ENCODE measurements at places on chromosomes 4 and X.
A peak's percentile ranks its signal among the peaks of the same experiment; 100 is the strongest.

DNA sequence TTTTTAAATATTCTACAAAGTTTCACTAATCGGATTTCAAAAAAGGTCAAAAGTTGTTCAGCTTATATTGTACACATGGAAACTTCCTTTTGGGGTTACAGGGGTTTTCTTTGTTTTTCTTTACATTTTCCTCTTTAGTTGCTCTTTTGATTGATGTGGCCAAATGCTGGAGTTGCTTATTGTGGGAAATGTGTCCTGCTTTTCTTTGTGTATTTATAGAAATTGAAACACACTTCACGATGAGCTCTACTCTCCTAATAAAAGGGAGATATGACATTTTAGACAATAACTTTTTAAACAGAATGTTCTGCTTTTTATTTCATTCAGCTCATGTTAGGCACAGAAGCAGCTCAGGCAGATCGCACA, 50.7 kb upstream of the SPRY1 start:
- DNase-seq = no peak

GRCh38 chrX:13001097-13001496, 26.2 kb downstream of the TMSB4X start:
- DNase-seq = no peak

GRCh38 chr4:158863296-158863695, 94.5 kb downstream of the FNIP2 start:
- no peak for DNase-seq

- DNase-seq = no peak
Observed at GRCh38 chr4:99336553-99336952, 15.4 kb upstream of the ADH1B start.

GRCh38 chrX:123331349-123331748, 147.3 kb downstream of the GRIA3 start:
- no peak for DNase-seq

- DNase-seq = no peak
Observed at GRCh38 chrX:111394569-111394968, 17.4 kb downstream of the DCX start.

DNA sequence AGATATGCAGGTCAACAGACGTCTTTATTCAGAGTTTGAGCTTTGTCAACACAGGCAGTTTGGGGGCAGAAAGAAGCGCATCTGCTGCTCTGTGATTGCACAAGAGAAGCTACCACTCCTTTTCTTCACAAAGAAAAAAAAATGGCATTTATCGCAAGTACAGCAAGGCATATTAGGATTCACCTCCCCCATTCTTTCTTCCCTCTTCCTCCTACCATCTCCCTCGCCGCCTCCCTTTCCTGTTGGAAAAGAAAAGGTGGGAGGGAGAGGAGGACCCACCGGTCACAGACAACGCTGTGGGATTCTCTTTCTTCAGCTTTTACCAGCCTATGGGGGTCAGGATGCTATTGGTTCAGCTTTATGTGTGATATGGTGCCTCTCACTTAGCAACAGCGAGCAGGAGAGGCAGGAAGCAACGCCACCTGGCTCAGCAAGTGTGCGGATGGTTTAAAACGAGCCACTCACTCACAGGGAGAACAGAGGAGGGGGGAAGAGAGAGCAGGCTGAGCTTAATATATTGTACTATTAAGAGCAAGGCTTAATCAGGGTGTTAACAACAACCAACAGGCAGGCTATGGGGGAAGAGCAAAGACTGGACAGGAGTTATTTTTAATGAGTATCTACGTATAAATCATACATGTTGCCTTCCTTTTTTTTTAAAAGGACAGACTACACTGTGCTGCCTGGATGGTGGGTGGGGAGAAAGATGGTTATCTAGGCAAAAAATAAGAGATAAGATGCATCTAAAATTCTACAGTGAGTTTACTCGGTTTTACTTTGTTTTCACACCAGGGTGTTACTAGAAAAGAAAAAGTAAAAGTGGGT, 104.7 kb downstream of the MAML3 start:
- DNase-seq = no peak

DNA sequence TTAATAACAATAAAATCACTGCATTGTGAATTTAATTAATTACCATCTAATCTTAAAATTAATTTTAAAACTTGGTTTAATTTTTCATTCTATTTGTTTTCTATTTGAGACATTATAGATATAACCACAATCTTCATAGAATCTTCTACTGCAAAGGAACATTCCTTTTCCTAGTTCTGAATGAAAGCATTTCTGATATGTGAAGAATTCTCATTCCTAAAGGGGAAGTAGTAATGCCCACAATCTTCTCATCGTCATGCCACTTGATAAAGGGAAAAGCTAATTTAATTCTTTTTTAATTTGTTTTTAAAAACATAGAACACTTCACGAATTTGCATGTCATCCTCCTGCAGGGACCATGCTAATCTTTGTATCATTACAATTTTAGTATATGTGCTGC, 23.7 kb downstream of the MGARP start:
- DNase-seq = no peak

- no peak for DNase-seq
Observed at GRCh38 chrX:150358651-150359050, 4.5 kb upstream of the MAMLD1 start.

DNA sequence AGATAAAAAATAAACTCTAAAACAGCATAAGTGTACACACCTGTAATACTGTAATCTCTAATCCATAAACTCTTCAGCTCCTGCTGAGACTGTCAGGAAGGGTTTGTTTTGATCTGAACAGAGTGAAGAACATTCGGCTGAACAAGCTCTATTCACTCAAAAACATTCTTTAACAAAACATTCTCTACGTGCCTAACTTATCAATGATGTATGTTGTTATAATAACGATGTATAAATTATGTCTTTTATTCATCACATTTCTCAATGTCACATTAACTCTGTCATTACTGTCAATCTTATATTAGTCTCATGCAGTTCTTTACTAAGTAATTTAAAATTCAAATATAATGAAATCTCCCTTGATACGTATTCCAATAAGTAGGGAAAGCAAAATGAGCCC, 280.6 kb downstream of the FSTL5 start:
- no peak for DNase-seq

DNA sequence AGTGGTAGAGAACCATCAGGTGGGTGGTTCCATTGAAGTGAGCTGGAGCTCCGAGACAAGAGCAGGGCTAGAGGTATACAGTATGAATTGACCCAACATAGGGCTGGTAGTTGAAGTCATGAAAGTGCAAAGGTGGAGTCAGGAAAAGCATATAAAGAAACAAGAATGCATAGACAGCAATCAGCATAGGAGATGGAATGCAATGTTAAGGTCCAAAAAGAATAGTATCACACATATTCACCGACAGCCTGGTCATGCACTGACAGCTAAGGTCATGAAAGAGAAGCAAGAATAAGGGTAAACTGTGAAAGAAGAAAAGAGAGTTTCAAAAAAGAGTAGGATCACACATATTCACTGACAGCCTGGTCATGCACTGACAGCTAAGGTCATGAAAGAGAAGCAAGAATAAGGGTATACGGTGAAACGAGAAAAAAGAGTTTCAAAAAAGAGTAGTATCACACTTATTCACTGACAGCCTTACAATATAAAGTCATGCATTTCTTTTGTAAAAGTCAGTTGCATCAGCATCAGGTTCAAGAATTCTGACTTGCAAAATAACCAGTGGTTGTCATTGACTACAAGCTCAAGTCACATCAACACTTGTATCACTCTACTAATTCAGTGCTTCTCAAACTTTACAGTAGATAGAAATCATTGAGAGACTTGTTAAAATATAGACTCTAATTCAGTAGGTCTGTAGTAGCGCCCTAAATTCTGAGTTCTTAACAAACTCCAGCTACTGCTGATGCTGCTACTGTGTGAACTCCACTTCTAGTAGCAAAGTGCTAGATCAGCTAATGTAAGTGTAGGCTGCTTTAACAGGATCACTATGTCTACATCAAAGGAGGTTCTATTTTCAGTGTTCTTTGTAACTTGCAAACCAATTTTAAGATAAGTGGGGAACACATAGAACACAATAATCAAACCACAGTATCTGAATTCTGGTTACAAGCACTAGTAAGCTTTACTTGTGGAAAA, 221.9 kb downstream of the PDGFC start:
- DNase-seq = no peak

DNA sequence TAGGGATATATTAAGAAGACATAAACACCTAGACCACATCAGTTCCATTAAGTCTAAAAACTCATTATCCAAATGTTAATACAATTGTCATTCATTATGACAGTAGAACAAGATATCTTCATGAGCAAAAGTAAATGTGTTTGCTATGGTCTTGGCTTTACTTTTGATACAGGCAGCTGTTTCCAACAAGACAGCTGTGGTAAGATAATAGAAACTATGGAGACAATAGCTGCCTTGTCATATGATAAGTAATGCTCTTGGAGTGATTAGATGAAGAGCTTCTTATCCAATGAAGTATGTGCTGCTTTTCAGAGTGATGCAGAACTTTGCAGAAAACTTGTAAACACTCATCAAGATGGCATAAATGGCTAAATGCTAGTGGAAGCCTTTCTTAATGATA, 1066.0 kb downstream of the FSTL5 start:
- no peak for DNase-seq

DNA sequence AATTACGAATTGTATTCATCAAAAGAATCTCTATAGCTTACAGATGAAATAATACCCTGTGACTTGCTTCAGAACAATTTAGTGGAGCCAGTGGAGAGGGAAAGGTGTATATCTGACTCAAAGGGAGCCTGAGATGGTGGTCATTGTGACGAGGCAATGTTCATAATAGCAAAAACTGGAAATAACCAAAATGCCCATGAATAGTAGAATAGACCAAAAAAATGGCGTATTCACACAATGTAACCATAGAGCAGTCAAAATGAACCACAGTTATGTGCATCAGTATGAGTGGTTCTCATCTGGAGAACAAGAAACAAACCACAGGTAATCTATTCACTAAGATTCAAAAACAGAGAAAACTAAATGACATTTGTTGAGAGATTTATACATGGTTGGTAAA, 125.3 kb upstream of the CLNK start:
- DNase-seq = no peak

GRCh38 chr4:87512400-87512799, 16.8 kb downstream of the SPARCL1 start:
- no peak for DNase-seq

- DNase-seq = no peak
Observed at GRCh38 chrX:150569155-150569477, 695 bp downstream of the MTM1 start.

GRCh38 chrX:19372170-19372546, 28.4 kb downstream of the PDHA1 start:
- DNase-seq = peak; percentile 36

DNA sequence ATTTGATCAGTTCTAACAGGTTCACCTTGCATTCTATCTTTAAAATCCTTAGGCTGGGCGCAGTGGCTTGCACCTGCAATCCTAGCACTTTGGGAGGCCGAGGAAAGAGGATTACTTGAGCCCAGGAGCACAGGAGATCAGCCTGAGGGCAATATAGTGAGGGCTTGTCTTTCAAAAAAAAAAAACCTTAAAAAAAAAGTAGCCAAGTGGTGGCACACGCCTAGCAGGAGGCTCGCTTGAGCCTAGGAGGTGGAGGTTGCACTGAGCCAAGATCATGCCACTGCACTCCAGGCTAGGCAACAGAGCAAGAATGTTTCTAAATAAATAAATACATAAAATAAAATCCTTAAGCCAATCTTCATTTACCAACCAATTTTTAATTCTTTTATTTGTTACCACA, 75.6 kb downstream of the PRSS12 start:
- no peak for DNase-seq

- DNase-seq = no peak
Observed at GRCh38 chrX:150034788-150035187, 96.5 kb upstream of the EOLA2 start.

GRCh38 chr4:184688447-184688846, 38.9 kb downstream of the PRIMPOL start:
- no peak for DNase-seq

DNA sequence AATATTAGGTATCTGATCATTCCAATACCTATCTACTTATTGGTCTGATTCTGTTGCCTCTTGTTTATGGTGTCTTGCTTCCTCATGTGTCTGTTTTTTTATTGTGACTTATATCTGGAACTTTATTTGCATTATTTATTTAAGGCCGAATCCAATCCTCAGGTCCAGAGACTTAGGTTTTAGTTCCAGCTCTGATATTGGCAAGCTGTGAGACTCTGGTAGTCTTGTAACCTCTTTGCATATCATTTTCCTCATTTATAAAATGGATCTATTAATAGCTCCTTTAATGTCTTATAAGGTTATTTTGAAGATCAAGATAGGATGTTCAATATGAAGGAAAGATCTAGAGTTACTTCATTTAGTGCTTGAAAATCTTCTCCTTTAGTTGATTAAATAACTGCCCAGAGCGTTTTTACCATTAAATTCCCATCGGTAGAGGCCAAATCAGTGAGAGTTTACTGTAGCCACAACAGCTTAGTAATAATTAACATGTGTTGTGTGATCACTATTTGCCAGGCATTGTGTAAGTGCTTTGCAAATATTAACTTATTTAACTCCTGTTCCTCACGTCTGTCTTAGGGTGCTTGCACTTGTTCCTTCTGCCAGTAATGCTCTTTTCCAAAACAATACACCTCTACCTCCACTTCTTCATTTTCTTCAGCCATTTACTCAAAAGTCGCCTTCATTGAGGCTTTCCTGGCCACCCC, 82.2 kb downstream of the CC2D2A start:
- no peak for DNase-seq

- DNase-seq = no peak
Observed at GRCh38 chr4:149747646-149748045, 68.0 kb downstream of the IQCM start.

GRCh38 chr4:90946945-90947344, 819.8 kb downstream of the CCSER1 start:
- no peak for DNase-seq

- no peak for DNase-seq
Observed at GRCh38 chrX:75229774-75230173, 44.1 kb upstream of the UPRT start.

- DNase-seq = no peak
Observed at GRCh38 chrX:7085879-7086278, 61.6 kb upstream of the STS start.

DNA sequence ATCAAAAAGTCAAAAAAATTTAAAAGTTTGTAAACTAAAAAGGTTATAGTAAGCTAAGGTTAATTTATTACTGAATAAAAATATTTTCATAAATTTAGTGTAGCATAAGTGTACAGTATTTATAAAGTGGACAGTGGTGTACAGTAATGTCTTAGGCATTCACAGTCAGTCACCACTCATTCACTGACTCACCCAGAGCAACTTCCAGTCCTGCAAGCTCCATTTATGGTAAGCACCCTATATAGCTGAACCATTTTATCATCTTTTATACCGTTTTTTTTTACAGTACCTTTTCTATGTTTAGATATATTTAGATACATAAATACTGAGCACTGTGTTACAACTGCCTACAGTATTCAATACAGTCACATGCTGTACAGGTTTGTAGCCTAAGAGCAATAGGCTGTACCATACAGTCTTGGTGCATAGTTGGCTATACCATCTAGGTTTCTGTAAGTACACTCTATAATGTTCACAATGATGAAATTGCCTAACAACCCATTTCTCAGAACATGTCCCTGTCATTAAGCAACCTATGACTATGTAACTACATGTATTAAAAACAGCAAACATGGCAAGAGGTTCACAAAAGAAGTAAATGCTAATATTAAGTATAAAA, 18.6 kb downstream of the ACSL4 start:
- DNase-seq = no peak

- DNase-seq = no peak
Observed at GRCh38 chr4:76898949-76899645, 1.2 kb upstream of the SOWAHB start.

- no peak for DNase-seq
Observed at GRCh38 chr4:76035799-76036380, at the start of gene CXCL11. Gene CXCL11, minus strand, starts transcription at chr4:76036070. Its CDS starts 83 bp downstream, at chr4:76035987.

All from activated gamma-delta T cell treated with anti-CD3 and anti-CD28 coated beads, Interleukin-2, amount 50 U/mL, for 16 hours (primary cell).